ENCODE measurements at places on chromosomes 5 and 9. TPM values are rescaled to one million over a fixed set of nuclear protein-coding genes. Genes with fewer than 3 reads are reported as not detected.

Gene PCDHA3
- under 0.01 TPM for total RNA-seq

Gene UBTD2
- 21.7 TPM for total RNA-seq

Gene NEURL1B
- total RNA-seq, result 11.4 TPM

Gene BSPRY
- total RNA-seq, result not detected

Measured in uterine smooth muscle cell (primary cell).